Naive thymus-derived CD4-positive, alpha-beta T cell (primary cell): ENCODE measurements at places on chromosomes 2 and 18. TPM values are rescaled to one million over a fixed set of nuclear protein-coding genes. Genes with fewer than 3 reads are reported as not detected.

Gene ERFE
- polyA plus RNA-seq = not detected

Gene B3GNT7
- not detected for polyA plus RNA-seq

Gene POTEI
- polyA plus RNA-seq = not detected

Gene LIMS1
- 53.5 TPM for polyA plus RNA-seq

Gene GFPT1
- polyA plus RNA-seq = 8.7 TPM

Gene CYS1
- polyA plus RNA-seq = not detected

Gene LRP1B
- not detected for polyA plus RNA-seq

Gene OBSL1
- polyA plus RNA-seq = not detected

Gene TCF7L1
- 0.08 TPM for polyA plus RNA-seq

Gene RBM45
- 10.2 TPM for polyA plus RNA-seq

Gene KIF5C
- polyA plus RNA-seq = 0.58 TPM

Gene AMER3
- not detected for polyA plus RNA-seq

Gene MC4R
- polyA plus RNA-seq = not detected

Gene STK36
- polyA plus RNA-seq = 3.6 TPM

Gene STAT1
- 244 TPM for polyA plus RNA-seq

Gene CPO
- polyA plus RNA-seq = not detected

Gene FAM110C
- polyA plus RNA-seq = 0.06 TPM
